ENCODE measurements at places on chromosomes 3 and 15.

DNA sequence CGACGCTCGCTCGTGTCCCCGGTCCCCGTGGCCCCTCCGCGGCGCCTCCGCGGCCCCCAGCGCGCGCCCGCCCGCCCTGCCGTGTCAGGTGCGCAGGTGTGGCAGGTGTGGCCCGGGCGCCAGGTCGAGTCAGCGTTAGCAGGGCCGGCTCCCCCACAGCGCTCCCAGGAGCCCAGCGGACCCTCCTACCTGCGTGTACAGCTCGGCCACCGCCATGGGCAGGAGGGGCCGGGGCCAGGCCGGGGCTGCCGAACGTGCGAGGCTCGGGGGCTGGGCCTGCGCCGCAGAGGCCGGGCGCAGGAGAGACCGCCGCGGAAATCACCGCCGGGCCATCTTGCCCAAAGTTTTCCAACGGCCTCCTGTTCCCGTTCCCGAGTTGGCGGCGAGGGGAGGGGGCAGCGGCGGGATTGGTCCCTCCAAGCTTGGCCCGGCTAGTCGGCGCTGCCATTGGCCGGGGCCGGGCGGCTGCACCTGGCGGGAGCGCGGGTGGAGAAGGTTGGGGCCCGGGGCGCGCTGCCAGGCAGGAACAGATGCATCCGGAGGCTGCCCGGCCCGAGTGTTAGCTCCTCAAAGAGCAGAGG is at the start of gene MYO5C:
MYO5C (minus strand) TSS at position 384 of the 581 bp plus-strand sequence; CDS start at position 216, 168 bp downstream.
- DNase-seq, result no peak

GRCh38 chr3:176578316-176578715 is 619.0 kb downstream of the TBL1XR1 start:
- DNase-seq, result no peak

DNA sequence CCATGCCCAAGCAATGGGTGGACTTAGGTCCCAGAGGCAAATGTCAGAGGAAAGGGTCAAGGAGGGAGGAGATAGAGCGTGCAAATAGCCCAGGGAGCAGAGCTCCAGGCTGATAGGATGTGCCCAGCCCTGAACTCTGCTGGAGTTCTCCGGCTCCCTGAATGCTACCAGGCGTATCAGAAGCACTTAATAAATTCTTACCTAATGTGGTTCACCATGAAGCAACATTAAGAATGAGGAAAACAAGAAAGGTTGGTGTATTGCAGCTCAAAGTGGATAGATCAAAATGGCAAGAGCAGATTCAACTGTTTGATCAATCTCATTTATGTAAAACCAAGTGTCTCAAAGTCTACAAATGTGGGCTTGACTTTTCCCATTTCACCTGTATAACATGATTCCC is 38.3 kb downstream of the PXYLP1 start:
- DNase-seq, result no peak

DNA sequence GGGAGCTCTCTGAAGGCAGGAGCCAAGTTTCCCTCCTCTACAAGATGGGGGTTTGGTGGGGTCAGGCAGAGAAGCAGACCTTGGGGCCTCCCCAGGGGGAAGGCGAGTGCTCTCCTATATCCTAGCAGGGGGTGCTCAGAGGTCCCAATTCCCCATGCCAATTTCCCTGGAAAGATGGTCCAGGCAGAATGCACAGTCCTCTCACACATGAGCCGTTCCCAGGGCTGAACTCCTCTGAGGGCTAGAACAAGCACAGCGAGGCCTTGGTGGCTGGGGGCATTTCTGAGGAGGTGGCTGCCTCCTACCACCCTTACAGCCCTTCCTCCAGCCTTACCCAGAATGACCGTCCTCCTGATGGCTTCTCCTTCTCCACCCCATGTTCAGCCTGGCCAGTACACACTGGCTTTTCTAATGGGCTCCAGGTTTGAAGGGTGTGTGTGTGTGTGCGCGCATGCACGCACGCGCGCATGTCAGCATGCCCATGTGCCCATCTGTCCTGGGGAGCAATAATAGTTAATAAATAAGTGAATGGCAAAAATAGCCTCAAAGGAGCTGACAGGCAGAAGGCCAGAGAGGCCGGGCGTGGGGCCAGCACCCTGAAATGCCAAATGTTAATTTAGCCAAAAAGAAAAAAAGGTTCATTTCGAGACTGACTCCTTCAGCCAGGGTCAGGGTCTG is 24.4 kb downstream of the ADCY5 start:
- no peak for DNase-seq

GRCh38 chr15:36880913-36881460 is 219.4 kb downstream of the MEIS2 start:
- no peak for DNase-seq

DNA sequence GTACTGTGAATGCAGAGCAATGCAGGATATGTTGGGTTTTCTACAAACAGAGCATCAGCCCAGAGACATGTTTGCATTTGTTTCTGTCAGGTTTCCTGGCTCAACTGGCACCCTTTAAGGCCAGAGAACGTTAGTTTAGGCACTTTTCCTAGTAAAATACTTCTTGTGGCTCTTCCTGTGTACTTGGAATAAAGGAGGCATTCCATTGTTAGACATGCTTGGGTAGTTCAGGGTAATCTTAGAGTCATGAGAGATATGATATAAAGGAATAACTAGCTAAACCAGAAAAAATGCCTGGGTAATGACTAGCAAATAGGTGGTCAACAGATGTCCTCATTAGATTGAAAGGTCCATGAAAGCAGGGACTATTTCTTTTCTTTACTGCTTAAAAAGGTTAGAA is 60.4 kb upstream of the RBM5 start:
- DNase-seq, result no peak

GRCh38 chr3:69080233-69080920 is at the start of gene UBA3:
TSS of gene UBA3 (minus strand) at chr3:69080365. CDS start at chr3:69080353, 12 bp downstream.
- peak; percentile 91 for DNase-seq

DNA sequence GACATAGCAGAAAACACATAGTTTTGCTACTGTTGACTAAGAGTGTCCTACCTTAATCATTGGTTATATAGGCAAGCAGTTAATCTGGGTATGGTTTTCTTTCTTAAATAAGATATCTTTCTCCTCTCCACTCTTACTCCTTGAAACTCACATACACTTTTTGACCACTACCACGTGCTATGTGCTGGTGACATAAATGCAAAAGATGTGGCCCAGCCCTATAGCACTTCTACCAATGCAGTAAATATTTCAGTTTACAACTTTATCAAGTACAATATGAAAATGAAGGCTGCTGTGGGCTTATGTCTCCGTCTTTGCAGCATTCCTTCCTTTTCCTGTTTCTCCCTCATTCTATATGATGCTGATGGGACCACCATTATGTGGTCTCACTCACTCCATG is 410.2 kb upstream of the CFAP20DC start:
- DNase-seq, result no peak

DNA sequence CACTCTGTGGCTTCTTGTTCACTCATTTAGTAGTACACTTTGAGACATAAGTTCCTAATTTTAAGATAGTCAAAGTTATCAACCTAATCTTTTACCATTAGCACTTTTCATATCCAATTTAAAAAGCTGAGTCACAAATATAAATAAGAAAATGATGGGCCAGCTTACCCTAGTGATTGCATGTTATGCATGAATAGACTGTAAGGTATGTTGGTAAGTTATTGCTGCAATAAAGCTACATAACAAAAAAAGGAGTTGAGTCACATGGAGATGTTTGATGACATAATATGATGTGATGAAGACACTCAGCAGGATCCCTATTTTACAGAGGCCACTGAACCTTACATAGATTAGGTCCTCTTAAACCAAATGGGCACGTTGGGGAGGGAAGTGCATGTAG is 161.3 kb downstream of the OCA2 start:
- no peak for DNase-seq

DNA sequence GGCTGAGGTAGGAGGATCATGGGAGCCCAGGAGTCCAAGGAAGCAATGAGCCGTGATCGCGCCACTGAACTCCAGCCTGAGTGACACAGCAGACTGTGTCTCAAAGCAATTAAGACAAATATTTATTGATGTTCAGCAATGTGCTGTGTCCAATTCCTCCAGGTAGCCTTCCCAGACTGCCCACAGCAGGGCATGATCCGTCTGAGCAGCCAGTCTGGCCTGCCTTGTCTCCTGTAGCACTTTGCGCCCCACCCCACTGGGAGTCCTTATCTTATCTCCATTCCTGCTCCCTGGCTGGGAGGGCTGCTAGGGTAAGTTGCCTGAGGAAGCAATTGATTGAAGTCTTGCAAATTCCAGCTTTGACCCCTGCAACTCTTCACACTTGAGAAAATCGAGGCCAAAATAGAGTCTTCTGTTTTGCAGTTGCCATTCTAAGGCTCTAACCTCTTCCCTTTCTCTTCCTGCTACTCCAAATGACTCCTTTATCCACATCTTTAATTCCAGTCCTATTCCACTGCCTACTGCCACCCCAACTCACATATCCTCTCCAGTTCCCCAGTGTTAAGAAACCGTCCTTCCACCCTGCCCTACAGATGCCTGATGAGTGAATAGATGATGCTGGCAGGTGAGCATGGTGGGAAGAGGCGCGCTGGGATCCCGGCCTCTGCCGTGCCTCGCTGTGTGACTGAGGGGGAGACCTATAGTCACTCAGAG is 26.9 kb upstream of the LCTL start:
- DNase-seq, result no peak

GRCh38 chr3:5302661-5303060 is 115.2 kb downstream of the EDEM1 start:
- DNase-seq, result no peak

GRCh38 chr3:36729204-36730056 is 34.9 kb downstream of the DCLK3 start:
- peak; percentile 37 for DNase-seq

DNA sequence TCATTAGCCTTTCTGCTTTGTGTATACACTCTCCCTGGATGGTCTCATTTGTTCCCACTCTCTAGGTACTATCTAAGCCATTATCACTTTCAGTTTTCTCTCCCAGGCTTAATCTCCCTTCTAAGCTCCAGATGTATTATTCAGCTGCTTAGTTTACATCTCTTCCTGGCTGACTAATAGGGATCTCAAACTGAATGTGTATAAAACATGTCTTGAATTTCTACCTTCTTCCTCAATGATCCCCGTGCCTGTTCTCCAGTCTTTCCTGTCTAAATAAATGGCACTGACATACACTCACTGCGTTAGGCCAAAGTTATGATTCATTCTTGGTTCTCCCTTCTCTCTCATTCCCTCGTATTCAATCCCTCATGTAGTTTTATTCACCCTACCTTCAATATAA is 127.3 kb downstream of the NR2F2 start:
- no peak for DNase-seq

- DNase-seq, result no peak
Measured at GRCh38 chr3:175349168-175349567, 490.0 kb downstream of the NAALADL2 start.

- no peak for DNase-seq
Measured at GRCh38 chr15:78061963-78062427, 15.5 kb downstream of the TBC1D2B start.

DNA sequence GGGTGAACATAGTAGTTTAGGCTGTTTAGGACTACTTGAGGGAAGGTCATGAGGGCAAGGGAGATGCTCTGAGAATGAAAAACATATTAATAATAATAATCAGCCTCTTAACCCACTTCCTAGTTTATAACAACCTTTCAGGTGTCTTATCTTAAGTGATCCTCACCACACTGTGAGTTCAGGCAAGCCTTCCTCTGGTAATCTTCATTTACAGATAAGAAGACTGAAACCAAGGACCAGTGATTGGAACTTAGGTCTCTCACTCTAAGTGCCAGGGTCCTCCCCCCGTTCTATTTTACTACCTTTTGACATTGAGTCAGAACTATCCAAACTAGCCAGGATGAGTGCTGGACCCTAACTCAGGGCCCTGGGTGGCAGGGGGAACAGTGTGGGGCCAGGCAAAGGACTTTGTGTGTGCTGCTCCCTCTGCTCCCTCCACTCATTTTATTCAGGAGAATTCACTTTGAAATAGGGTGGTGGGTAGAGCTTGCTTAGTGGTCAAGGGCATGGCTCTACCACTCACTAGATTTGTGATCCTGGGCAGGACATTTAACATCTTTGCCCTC is 5.7 kb downstream of the NUTM1 start:
- DNase-seq, result no peak

DNA sequence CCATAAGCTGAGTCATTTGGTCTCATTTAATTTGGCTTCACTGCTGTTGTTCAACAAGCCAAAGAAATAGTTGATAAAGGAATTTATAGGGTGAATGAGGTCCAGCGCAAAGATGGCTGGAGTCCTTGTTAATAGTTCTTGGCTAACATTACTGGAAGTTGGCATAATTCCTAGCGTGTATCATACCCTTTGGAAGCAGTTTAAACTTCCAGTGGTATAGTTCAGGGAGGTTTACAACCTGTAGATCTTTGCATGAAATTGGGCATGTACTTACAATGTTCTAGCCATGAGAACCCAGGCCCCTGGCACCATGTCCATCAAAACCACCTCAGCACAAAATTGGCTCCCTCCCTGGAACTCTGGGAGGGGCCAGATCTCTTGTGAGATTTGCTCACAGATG is 380.8 kb downstream of the LRTM1 start:
- DNase-seq, result no peak

- peak; percentile 2 for DNase-seq
Measured at GRCh38 chr3:150227839-150228238, 180.3 kb upstream of the TSC22D2 start.

DNA sequence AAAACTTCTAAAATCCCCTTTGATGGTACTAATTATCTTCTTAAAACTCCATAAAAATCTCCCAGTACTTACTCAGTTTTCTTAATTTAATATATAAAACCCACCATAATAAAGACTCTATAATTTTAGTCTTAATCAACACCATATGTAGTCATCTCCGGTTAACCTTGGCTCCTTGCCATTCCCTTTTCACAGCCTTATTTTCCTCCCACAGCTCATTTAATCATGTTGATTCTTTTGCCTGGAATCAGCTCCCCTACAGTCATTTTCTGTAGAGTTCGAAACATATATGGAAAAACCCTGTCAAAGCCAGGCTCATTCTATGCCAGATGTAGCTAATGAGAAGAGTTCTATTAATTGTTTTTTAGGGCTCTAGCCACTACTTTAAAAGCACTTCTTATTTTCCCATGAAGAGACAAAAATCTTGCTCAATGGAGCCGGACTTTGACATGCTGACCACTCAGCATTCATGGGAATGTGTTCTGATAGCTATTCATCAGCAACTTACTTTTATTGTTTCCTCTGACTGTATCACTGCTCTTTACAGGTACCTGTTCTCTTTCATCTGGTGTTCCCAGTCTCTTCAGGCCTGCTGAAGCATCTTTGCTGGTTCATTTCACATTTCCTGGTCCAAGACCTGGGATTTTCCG is 573.4 kb downstream of the NAALADL2 start:
- DNase-seq, result no peak

DNA sequence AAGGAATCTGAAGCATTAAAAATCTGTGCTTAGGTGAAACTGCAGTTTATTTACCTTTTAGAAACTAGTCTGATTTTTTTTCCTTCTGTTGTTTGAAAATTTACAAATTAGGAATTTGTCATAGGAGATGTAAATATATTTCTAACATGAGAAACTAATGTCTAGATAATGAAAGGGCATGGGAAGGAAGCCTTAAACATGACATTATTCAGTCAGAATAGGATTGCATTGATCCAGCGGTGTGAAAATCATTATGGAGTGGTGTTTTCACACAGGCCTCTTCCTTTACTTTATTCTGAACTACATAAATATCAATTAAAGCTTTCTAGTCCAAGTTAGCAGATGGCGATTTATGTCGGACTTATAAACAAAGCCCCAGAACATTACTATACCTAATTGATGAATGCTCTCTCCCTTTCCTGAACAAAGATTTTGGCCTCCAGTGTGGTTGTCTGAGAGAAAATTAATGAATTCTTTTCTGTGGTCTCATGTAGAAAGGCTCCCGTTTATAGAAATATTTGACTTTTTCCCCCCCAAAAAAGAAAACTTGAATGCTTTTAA is 37.9 kb downstream of the FNDC3B start:
- no peak for DNase-seq

- no peak for DNase-seq
Measured at GRCh38 chr15:62607114-62607462, 435.5 kb upstream of the TPM1 start.

- no peak for DNase-seq
Measured at GRCh38 chr15:88187195-88187594, 69.3 kb downstream of the NTRK3 start.

Measured in CD4-positive, alpha-beta T cell treated with Interleukin-1 beta for 1 hour (primary cell).